Activated naive CD4-positive, alpha-beta T cell treated with anti-CD3 and anti-CD28 coated beads, Interleukin-2, amount 50 U/mL, for 72 hours (primary cell): ENCODE measurements at places on chromosomes 2 and 18.

GRCh38 chr2:151358166-151358970 lies 976 bp downstream of the TNFAIP6 start:
- no peak for DNase-seq

DNA sequence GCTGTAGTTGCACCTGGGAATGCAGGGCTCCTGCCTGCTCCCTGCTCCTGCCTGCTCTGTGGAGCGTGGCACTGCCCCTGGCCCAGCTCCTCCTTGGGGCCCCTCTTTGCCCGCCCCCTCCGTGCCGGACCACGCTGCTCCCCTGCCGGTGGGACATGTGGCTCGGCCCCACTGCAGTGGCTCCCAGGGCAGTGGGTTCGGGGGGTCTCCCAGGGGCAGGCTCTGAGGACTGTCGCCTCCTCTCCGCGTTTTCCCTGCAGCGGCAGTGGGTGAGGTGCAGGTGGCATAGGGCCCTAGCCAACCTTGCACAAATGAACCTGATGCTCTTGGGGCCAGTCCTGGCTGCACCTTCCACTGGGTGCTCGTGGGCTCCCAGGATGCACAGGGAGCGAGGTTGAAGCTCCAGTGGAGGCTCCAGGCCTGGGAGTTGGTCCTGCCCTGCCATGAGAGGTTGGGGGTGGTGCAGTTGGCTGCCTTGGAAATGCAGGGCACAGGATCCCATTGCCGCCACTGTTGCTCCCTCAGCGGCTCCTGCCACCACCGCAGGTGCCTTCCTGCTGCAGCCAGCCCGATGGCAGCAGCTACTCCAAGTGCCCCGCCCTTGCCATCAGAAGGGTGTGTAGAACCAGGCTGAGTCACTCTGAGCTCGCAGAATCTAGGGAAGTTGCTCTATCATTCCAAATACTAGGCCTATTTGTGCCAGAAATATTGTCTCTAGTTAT lies 313.1 kb upstream of the SYT4 start:
- DNase-seq, result no peak

GRCh38 chr18:43581936-43582519 lies 304.7 kb upstream of the SYT4 start:
- no peak for DNase-seq

DNA sequence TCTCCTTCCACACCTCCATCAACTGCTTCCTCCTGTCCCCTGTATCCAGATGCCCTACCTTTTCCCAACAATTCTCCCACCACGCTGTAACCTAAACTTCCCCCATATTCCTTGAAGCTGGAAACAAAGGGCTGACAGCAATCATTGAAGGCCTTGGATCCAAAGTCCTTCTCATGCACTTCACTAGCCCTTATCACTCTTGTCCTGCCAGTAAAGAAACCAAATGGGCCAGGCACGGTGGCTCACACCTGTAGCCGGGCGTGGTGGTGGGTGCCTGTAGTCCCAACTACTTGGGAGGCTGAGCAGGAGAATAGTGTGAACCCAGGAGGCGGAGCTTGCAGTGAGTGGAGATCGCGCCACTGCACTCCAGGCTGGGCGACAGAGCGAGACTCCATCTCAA lies 11.9 kb upstream of the ADNP2 start:
- no peak for DNase-seq

DNA sequence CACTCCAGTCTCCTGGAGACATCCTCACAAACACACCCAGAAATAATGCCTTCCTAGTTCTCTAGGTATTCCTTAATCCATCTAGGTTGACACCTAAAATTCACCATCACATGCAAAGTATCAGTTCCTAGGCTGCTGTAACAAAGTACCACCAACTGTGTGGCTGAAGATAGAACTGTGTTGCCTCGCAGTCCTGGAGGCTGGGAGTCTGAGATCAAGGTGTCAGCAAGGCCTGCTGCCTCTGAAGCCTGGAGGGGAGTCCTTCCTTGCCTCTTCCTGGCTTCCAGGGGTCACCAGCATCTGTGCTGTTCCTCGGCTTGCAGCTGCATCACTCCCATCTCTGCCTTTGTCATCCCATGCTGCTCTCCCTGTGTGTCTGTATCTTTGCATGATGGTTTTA lies 36.3 kb upstream of the TMEM131 start:
- no peak for DNase-seq

GRCh38 chr18:58069721-58070292 lies 25.8 kb downstream of the NEDD4L start:
- DNase-seq, result no peak

DNA sequence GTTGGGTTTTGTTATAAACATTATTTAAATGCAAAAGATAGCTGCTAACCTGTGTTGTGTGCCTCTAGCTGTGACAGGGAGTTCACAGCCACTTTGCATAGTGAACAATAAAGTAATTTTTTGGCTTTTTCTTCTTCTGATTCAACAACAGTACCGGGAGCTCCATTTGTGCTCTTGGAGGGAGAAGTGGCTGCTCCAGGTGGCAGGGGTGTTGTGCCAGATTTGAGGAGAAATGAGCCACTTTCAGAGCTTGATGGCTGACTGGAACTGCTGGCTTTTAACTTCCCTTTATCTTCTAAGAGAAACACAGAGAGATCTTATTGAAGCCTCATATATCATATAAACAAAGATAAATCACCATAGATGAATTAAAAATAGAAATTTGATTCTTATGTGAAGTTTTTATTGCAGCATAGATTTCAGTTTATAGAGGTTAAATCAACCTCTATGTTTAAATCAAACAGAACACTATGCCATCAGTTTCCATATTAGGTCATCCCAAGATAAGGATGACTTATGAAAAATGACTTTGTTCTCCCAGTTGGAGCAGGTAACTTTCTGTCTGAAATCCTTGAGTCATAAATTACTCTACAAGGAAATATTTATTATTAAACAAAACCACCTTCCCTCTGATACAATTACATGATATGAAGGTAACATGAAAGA lies 182.0 kb upstream of the SESTD1 start:
- no peak for DNase-seq

DNA sequence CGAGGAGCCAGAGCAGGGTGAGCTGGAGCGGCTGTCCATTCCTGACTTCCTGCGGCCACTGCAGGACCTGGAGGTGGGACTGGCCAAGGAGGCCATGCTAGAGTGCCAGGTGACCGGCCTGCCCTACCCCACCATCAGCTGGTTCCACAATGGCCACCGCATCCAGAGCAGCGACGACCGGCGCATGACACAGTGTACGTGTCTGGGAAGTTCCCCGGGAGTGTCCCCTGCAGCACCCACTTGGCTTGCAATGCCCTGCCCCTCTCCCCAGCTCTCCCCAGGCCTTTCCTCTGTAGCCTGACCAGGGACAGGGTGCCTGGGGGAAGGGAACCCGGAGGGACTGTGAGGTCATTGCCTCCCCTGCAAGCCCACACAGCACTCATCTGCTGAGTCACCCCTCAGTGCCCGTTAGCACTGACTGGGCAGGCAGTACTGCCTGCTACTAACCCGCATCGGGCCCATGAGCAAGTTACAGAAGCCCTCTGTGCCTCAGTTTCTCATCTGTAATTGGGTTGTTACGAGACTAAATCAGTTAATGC lies 29.4 kb upstream of the GMPPA start:
- no peak for DNase-seq

GRCh38 chr2:208488686-208489564 lies 82.3 kb downstream of the PTH2R start:
- DNase-seq, result no peak

- no peak for DNase-seq
Measured at GRCh38 chr18:47172476-47172875, 3.7 kb downstream of the IER3IP1 start.
